Cortex of kidney (tissue), 1 donor: ENCODE measurements at places on chromosomes 3 and 15.

- peak; percentile 21 for DNase-seq
Measured at GRCh38 chr3:32391643-32392535, at the start of gene CMTM7. CMTM7 (plus strand) TSS chr3:32391853; CDS start chr3:32391907, 54 bp downstream.

DNA sequence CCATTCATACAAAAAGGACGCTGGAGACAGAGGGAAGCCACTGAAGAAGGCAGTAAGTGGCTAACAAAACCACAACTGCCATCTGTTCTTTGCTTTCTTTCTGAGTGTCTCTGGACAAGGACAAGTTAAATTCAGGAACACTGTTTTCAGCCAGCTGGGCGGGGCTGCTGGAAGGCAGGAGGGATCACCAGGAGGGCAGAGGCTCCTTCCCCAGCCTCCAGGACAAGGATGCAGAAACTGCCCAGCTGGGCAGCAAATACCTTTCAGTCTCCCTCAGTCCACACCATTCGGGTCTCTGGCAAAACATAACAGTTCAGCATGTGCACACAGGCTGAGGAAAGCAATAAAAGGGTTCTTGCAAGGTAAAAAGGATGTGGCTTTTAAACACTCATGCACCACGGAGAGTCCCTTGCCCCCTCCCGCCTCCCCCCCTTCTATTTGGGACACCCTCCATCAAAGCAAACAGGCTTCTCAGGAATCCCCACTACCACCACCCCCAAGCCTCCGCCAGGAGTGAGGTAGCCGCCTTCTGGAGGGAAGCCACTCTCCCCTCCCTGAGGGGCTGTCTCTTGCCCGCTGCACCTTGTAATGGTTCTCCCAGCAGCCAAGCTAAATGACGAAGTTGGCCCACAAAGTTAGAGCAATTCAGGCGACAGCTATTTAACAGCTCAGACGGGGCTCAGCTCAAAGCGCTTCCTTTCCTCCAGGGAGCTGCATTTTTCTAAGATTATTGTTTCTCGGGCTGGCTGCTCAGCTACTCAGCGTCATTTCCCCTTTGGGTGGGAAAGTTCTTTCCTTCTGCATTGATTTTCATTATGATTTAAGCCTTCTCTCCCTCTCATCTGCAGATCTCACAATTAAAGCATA lies 3.8 kb downstream of the HEG1 start:
- DNase-seq = no peak

- no peak for DNase-seq
Measured at GRCh38 chr3:76552653-76553052, 487.2 kb upstream of the ROBO2 start.

DNA sequence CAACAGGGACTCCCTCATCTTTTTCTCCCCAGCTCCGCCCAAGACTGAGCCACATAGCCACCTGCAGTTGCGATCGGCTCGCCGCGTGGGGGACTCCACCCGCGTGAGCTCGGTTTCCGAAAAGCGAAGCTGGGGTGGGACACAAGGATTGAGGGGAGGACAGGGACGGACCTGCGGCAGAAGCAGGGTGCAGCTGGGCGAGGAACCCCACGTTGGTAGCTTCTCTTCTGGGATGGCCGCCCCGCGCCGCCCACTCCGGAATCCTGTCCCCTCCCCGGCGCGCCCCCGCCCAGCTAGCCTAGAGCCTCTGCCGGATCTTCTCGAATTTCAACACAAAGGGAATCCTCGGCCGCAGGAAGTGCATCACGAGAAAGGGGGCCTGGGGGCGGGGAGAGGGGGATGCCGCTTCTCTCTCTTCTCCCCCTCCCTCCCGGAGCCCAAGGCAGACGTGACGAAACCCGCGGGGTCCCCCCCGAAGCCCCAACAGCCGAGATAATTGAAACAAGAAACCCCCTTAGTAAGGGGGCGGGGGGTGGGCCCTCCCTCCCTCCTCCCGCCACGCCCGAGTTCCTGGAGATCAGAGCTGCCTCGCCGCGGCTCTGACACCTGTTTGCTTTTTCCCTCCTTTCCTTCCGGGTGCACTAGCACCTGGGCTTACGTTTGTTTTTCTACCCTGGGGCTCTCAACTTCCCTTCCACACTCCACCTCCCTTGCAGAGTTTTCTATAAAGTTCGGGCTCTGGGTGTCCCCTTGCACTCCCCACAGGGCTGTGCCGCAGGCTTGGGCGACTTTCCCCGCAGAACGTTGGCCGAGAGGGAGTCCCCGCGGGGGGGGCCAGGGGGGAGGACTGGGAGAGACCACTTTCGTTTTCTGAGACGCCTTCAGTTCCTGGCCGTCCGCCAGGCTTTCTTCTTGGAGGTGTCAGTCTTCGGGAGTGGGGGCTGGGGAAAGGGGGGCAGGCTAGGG lies 1.3 kb upstream of the KCNH8 start:
- DNase-seq = no peak

- DNase-seq = no peak
Measured at GRCh38 chr3:189652042-189652441, 20.9 kb downstream of the TP63 start.

DNA sequence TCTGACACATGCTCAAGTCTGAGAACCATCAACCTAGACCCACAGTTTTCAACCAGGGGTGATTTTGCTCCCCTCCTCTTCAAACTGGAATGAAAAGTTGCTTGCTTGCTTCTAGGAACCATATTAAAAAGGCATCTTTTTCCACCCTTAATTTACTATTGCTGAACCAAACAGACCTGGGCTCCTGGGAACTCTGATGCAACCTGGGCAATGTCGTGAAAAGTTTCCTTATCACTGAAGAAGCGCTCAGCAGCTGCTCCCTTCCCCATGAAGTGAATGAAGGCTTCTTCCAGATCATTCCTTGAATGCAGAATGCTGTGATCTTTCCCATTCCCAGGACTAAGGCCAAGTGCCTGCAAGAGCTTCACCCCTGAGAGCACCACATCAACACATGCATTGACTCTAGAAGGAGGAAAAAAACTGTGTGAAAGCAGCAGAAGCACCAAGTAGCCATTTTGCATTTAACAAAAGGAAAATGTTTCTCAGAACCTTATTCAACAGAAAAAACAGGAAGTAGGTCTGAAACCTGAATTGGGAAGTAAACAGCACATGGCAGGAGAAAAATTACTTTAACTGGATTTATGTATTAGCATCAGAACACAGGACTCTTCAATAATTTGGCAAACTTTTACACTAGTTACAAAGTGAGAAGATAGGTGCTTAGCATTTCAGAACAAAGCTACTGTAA lies 8.7 kb downstream of the ADPGK start:
- DNase-seq = no peak

GRCh38 chr3:72488738-72489035 lies 359.6 kb downstream of the SHQ1 start:
- DNase-seq = no peak

- DNase-seq = no peak
Measured at GRCh38 chr3:36941658-36942057, 3.2 kb downstream of the TRANK1 start.

GRCh38 chr3:104596054-104596453 lies 770.7 kb upstream of the ALCAM start:
- DNase-seq = no peak

DNA sequence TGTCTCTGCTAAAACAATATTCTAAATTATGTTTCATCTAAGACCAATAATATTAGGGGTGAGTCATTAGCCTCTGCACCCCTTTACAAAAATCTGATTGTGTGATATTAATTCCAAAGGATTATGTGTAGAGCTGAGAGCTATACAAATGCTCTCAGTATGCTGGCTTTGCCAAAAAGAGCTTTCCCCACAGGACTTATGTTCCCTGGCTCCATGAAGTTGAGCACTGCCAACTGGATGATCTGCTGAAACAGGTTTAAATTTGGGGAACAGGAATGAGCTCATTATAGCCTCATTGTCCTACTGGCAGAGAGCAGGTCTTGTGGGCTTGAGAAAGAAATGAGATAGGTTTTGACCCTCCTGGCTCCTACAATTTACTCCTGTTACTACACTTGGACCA lies 347.8 kb upstream of the LMCD1 start:
- no peak for DNase-seq

DNA sequence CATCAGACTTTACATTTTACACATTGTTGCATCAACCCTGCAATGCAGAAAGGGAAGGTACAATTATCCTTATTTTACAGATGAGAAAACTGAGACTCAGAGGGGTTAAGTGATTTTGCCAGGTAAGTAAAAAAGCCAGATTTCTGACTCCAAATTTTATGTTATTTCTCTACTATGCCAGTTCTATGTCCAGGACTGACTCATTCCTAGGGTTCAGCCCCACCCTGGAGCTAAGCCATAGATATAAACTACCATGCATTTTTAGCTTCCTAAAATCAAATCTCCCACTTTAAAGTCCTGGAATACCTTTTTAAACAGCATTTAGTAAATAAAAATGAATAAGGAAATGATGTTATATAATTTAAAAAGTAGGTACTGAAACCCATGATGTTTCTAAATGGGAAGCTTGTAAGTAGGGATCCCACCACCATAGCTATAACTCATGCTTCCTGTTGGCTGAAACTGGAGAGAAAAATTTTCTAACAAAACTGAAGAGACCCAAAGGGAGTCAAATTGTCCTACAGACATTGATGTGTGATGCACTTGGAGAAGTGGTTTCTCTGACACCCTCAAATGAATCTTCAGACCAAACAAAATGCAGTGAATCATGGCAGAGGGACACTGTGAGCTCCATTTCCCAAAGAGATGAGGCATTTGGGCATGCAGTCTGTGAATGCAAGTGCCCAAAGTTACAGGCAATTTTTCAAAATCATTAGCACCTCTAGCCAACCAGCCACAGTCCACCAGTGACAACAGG lies 301.7 kb upstream of the UMPS start:
- DNase-seq = no peak

GRCh38 chr3:8371960-8372463 lies 129.6 kb upstream of the LMCD1 start:
- no peak for DNase-seq

DNA sequence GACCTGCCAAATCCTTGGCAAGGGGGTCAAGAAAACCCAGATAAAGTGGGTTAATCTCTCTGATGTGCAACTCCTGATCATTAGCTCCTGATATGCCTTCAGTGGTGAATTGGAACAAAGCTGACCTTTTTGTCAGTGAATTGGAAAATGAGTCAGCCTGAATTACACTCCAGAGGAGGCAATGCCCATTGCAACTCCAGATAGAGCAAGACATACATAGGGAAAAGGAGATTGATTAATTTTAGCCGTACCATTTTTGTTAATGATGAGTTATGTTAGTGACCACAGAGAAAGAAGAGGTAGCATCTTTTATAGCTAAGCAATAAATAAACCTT lies 195.2 kb upstream of the CADPS start:
- no peak for DNase-seq

GRCh38 chr3:138371070-138371965 lies 22.9 kb downstream of the MRAS start:
- no peak for DNase-seq
